Neural progenitor cell (in vitro differentiated cells): ENCODE measurements at places on chromosomes 13 and 19. TPM values are rescaled to one million over a fixed set of nuclear protein-coding genes. Genes with fewer than 3 reads are reported as not detected.

DNA sequence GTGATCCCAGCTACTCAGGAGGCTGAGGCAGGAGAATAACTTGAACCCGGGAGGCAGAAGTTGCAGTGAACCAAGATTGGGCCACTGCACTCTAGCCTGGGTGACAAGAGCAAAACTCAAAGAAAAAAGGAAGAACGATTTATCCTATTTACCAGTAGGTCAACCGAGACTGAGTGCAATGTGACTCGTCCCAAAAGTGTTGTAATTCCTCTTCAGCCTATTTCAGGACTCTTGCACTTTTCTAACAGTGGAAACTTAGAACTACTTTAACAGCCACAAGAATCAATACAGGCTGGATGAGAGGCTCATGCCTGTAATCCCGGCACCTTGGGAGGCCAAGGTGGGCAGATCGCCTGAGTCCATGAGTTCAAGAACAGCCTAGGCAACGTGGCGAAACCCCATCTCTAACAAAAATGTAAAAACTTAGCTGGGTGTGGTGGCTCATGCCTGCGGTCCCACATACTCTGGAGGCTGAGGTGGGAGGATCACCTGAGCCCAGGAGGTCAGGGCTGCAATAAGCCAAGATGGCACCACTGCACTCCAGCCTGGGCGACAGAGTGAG is 4.3 kb upstream of the NR1H2 start:
- no peak overlapping the region for H3K4me3 ChIP-seq
- no peaks in the 10 kb centered on the region for H3K27me3 ChIP-seq
- no peak overlapping the region for H3K27ac ChIP-seq
- peaks cover 5% of the 10 kb centered on the region for H3K4me1 ChIP-seq
- H3K36me3 ChIP-seq = no peaks in the 10 kb centered on the region

The PSPC1 gene
- total RNA-seq = 77.0 and 87.0 TPM in 2 replicates

The ADGRE3 gene
- total RNA-seq = not detected in 2 replicates

DNA sequence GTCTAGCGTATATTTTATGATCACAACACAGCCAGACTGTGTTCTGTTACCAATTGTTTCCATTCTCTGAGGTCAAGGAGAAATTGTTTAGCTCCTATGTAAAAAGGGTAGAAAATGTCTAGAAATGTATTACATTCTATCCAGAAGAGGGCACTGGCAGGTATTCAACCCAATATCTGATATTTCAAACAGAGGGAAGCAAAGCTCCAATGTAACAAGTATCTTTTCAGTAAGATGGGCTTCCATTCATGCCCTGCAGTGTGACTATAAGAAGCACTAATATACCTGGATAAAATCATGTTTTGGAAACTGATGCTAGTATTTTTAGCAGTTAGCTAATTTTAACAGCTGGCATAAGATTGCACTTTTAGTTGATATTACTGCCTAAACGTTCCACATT is 312.7 kb downstream of the FGF14 start:
- H3K4me3 ChIP-seq = no peak overlapping the region
- H3K27ac ChIP-seq = no peak overlapping the region
- DNase-seq = no peak
- H3K36me3 ChIP-seq = no peaks in the 10 kb centered on the region
- H3K27me3 ChIP-seq = no peaks in the 10 kb centered on the region

DNA sequence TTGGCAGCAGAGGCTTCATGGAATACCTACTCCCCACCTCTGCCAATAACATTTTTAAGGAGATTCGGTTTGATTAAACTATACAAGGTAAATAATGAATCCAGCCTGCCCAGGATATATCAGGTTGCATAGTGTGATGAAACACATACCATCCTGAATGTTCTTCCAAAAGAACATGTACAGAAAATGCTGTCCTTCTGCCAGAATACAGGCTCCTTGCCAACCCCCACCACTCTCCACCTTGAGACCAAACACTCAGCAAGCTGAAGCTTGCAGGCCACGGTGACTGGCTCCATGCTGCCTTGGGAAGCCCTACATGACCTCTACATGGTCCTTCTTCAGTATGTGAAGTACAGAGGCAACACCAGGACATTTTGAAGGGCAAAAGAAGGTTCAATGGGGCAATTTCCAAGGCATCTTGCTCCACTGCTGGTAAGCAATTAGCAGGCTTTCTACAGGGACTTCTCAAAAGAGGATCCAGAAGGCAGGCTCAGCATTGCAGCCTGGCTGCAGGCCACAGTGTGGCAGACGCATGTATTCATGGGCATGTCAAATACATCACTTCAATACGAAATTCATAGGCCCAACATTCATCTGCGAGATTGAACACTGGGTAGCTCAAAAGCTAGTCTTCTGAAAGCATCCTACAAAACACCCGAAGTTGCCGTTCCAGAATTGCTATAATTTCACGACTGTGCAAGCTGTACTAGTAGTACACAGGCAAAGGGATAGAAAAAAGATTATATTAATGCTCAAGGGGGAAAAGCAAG is 62.4 kb upstream of the SERP2 start:
- no peak overlapping the region for H3K27ac ChIP-seq
- peaks cover 23% of the 10 kb centered on the region for H3K27me3 ChIP-seq
- peaks cover 15% of the 10 kb centered on the region for H3K4me1 ChIP-seq

GRCh38 chr13:107458269-107458668 is 757.1 kb downstream of the LIG4 start:
- H3K27me3 ChIP-seq = no peaks in the 10 kb centered on the region
- no peak overlapping the region for H3K27ac ChIP-seq
- DNase-seq = no peak
- H3K4me1 ChIP-seq = peaks cover 21% of the 10 kb centered on the region
- H3K36me3 ChIP-seq = no peaks in the 10 kb centered on the region

DNA sequence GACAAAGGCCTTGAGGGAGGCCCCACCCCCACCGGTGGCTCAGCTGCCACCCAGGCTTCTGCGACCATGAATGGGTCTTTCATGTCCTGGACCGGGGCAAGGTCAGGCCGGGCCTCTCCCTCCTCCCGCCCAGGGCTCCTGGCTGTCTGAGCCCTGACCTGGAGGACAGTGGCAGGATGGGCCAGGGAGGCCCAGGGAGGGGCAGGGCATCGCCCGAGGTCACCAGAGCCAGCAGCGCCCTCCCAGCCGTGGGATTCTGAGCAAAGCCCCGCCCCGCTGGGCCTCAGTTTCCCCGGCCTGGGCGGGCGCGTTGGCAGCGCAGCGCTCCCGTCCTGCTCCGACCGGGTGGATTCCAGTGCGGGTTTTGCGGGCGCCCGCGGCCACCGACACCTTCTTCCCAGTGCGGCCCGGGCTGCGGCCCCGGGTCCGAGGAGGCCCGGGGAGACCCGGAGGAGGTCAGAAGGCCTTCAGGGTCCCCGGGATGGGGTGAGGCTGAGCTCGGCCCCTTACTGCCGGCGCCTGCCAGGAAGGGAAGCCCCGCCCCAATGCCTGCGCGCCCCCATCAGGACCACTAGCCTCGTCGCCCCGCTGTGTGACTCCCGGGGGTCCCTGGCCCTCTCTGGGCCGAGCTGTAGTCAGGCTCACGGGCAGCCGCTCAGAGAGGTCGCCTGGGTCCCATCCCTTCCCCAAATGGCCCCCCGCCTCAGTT is 24.6 kb upstream of the SEMA6B start:
- peak overlapping the region; percentile 79 for H3K4me3 ChIP-seq
- no peaks in the 10 kb centered on the region for H3K36me3 ChIP-seq
- DNase-seq = peak; percentile 78
- peaks cover 12% of the 10 kb centered on the region for H3K4me1 ChIP-seq
- peaks cover 14% of the 10 kb centered on the region for H3K27me3 ChIP-seq

The HMGB1 gene
- 886 and 1,493 TPM in 2 replicates for total RNA-seq

The GAS6 gene
- 12.8 and 31.7 TPM in 2 replicates for total RNA-seq

GRCh38 chr19:50912727-50913716 is 1.8 kb upstream of the KLK4 start:
- H3K4me3 ChIP-seq = no peak overlapping the region
- DNase-seq = no peak
- no peaks in the 10 kb centered on the region for H3K36me3 ChIP-seq
- H3K4me1 ChIP-seq = no peaks in the 10 kb centered on the region
